GM04503 (cell line): ENCODE measurements at places on chromosomes 2 and 18.

DNA sequence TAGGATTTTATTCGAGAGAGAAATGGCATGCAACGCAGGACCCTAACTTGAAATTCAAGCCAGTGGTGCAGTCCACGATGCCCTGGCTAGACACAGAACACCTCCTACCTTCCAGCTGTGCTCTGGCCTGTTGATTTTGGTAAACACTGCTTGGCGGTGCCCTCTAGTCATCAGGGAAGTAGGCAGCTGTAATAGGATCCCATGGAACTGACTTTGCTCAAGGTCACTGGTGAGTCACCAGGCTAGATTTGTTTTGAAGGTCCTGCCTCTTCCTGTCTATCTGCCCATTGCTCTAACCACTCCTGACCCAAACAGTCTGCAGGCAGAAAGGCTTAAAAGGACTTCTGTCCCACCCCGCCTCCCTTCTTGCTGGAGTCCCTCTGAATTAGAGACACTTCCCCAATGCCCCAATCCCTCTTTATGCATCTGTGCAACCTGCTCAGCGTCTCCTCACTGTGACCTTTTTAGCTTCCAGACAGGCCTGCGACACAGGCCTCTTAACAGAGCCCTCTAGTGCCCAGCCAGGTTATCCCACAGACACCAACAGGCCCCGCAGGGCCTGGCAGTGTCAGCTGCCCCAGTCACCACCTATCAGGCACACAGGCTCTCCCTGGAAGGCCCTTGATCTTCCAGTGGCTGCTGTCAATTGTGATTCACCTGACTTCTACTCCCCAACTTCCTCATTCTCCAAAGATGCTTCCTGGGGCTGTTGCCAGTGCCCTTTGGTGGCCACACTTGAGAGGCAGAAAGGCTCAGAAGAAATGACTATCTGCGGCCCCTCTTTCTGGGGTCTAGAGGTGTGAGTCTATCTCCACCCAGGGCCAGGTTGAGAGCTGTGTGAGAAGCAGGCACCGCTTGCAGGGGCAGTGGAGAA lies 5.2 kb downstream of the TMEM127 start:
- peak; percentile 77 for DNase-seq

DNA sequence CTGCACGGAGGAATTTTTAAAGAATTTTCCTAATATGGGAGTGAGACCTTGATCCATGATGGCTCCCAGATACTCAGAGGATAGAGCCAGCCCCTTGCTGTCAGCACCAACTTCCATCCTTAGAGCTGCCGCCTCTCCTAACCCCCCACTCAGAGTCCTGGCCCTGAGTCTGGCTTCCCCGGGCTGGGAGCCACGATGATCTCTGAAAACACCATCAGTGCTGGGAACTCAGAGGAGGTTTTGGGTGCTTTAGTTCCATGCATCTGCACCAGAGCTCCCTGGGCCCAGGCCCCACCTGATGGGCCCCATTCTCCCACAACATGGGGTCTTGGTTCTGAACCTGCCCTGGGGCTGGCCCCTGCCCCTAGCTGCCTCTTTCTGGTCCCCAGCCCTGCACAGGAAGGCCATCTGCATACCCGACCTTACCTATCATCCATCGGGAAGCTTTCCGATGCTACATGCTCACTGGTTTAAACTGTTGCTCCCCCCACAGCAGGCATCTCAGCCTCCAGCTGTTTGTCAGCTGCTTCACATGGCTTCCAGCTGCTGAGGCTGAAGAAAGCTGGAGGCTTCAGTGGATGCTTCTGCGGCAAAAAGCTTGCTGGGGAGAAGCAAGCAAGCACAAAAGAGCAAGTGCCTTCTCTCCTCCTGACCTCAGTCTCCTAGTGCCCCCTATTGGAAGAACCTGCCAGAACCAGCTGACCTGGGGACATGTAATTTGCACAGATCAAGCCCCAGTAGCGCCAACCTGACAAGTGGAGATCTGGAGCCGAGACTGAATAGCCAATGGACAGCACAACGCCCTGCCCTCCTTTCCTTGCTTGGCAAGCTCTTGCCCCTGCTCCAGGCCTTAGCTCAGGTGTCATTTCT lies 24.2 kb upstream of the RHOB start:
- no peak for DNase-seq

DNA sequence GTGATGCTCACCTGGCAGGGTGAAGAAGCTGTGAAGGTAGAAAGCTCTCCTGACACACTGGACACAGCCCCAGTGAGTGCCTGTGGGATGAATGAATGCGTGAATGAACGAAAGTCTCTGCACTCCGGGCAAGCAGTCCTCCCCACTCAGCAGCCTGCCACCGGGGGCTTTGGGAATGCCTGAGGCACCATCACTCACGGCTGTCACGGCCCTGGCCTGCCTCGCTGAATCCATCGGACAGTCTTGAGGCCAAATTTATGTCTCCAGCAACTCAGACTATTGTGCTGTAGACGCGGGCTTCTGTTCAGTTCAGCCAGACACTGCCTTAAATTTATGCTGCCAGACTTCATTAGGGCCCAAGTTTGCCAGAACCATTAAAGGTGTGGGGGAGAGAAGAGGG lies 62.9 kb upstream of the TEX51 start:
- DNase-seq: no peak

DNA sequence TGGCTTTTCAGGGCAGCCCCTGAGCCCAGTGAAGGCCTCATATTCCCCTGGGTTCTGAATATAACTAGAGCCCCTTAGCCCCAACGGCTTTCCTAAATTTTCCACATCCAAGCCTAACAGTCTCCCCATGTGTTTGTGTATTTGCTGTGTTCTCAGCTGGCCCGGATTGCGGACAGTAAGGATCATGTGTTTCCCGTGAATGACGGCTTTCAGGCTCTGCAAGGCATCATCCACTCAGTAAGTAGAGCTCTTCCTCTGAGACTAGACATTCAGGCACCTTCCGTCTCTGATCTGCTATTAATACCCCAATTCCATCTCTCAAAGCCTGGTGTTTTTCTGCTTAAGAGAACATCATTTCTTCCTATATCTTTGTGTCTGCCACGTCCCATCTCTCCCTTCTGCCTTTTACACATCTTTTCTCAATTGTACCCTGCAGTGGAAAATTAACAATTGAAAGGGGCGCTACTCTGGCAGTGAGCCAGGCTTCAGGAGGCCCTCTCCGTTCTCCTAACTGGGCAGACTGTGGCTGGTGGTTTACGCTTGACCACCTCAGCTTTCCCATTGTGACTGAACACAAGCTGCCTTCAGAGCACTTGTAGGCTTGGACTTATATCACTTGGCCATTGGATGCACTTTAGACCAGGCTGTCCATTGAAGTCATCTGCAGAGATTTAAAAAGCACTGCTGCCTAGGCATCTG lies 64.4 kb downstream of the ANTXR1 start:
- DNase-seq: no peak

- no peak for DNase-seq
Observed at GRCh38 chr2:11515490-11515981, 18.3 kb upstream of the GREB1 start.

DNA sequence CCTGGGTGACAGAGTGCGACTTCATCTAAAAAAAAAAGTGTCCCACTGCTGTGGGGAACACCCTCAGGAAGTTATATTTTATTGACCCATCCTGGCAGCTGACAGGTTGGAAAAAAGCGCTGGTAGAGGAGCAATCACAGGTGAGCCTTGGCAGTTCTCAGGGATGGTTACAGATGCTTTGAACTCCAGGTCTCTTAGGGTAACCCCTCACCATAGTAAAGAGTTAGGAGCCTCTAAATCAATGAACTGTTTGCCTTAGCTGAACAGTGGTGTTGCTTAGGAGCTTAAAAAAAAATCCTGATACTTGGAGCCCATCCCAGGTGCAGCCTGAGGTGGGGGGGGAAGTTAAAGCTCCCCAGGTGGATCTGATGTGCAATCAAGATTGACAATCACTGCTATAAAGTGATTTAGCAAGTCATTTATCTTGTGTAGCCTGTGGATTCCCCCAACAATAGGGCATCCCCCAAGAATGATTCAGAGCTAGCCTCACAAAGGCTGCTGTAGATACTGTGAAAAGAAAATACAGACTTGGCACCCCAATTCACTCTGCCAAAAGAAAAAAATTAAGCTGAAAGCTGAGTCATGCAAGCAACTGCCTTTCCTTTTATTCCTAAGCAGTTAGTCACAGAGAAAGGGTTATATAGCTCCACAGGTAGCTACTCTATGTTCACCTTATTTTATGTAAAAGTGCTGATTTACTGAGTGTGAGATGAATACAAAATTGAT lies 14.8 kb downstream of the SLC16A14 start:
- DNase-seq: peak; percentile 33

GRCh38 chr2:23622466-23622865 lies 237.5 kb downstream of the KLHL29 start:
- DNase-seq: no peak

GRCh38 chr18:62109676-62110075 lies 77.2 kb downstream of the PIGN start:
- no peak for DNase-seq

DNA sequence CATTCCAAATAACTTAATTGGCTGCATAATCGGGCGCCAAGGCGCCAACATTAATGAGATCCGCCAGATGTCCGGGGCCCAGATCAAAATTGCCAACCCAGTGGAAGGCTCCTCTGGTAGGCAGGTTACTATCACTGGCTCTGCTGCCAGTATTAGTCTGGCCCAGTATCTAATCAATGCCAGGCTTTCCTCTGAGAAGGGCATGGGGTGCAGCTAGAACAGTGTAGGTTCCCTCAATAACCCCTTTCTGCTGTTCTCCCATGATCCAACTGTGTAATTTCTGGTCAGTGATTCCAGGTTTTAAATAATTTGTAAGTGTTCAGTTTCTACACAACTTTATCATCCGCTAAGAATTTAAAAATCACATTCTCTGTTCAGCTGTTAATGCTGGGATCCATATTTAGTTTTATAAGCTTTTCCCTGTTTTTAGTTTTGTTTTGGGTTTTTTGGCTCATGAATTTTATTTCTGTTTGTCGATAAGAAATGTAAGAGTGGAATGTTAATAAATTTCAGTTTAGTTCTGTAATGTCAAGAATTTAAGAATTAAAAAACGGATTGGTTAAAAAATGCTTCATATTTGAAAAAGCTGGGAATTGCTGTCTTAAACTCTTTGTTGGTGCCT lies 1.4 kb downstream of the PCBP1 start:
- DNase-seq: no peak

DNA sequence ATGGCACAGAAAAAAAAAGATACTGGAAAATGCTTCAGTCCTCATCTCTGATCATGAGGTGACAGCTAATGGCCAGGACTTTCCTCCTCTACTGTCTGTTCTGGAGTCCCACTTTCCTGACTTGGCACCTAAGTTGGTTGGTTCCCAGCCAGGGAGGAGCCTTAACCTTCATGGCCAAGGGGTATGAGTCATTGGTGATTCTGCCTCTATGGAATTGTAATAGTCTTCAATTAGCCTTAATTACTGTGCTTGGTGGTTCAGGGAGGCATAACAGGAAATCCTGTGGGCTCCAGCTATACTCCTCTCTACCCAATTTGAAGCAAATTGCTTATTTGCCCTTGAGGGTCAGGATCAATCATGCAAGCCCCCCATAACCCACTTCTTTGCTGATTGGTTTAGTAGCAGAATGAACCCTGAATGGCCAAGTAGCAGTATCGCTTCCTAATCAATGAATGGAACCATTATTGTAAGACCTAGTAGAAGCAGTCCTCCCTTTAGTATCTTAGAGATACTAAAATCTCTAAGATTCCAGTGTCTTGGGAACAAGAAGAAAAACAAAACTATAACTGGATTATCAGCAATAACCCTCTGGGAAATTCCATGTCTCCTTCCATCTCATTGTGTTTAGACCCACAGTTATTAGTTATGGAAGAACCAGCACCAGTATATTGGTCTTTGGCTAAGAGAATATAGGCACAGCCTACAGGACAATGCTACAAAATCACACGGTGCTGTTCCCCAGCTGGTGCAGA lies 109.0 kb downstream of the COL6A3 start:
- DNase-seq: peak; percentile 94

DNA sequence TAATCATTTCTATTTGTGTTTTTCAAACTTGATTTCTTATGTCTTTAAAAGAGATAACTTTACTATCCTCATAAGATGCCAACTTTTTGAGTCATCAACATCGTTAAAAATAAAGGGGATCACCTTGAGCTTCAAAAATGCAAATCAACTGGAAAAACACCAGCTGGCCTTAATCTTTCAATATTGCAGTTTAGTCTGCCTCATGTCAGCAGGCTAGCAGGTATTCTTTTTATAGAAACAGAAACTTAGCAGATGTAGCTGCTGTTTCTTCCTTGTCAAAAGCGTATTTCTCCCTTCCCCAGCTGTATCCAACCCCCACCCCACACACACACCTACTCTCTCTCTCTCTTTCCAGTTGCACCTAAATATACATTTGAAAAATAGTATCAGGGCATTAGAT lies 154.1 kb upstream of the ZNF804A start:
- DNase-seq: no peak

GRCh38 chr18:26650310-26651268 lies 102.2 kb upstream of the KCTD1 start:
- no peak for DNase-seq

- DNase-seq: no peak
Observed at GRCh38 chr2:26185304-26185928, 12.5 kb downstream of the GAREM2 start.

DNA sequence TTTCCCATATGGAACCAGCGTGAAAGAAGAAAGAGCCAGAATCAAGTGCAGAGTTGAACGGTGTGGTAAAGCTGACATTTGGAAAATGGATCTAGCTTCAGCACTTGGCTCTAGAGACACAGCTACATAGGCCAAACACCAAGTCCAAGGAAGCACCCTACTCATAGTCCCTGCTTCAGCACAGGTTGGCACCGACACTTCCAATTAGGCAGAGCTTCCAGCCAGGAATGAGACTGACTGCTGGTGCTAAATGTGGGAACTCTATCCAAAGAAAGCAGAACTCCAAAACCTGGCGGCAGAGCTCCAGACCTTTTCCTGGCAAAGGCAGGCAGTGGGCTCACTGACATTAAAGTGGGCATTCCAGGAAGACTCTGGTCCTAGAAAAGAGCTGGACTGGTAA lies 125.4 kb upstream of the CTNNA2 start:
- DNase-seq: no peak

DNA sequence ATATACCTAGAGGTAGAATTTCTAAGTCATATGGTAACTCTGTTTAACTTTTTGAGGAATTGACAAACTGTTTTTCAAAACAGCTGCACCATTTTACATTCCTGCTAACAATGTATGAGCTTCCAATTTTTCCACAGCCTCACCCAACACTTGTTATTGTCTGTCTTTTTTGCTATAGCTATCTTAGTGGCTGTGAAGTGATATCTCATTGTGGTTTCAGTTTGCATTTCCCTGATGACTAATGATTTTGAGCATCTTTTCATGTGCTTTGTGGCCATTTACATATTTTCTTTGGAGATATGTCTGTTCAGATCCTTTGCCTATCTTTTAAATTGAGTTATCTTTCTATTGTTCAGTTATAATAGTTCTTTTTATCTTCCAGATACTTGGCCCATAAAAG lies 273.8 kb downstream of the AGPS start:
- DNase-seq: no peak

- DNase-seq: no peak
Observed at GRCh38 chr2:224025874-224026273, 13.2 kb downstream of the SERPINE2 start.

GRCh38 chr2:56590611-56591010 lies 406.8 kb downstream of the CCDC85A start:
- DNase-seq: no peak
